ENCODE measurements at places on chromosomes 3 and 15. TPM values are rescaled to one million over a fixed set of nuclear protein-coding genes. Genes with fewer than 3 reads are reported as not detected.

NDUFAF3 gene
- 43.4 TPM for total RNA-seq

MELTF gene
- 2.4 TPM for total RNA-seq

DNA sequence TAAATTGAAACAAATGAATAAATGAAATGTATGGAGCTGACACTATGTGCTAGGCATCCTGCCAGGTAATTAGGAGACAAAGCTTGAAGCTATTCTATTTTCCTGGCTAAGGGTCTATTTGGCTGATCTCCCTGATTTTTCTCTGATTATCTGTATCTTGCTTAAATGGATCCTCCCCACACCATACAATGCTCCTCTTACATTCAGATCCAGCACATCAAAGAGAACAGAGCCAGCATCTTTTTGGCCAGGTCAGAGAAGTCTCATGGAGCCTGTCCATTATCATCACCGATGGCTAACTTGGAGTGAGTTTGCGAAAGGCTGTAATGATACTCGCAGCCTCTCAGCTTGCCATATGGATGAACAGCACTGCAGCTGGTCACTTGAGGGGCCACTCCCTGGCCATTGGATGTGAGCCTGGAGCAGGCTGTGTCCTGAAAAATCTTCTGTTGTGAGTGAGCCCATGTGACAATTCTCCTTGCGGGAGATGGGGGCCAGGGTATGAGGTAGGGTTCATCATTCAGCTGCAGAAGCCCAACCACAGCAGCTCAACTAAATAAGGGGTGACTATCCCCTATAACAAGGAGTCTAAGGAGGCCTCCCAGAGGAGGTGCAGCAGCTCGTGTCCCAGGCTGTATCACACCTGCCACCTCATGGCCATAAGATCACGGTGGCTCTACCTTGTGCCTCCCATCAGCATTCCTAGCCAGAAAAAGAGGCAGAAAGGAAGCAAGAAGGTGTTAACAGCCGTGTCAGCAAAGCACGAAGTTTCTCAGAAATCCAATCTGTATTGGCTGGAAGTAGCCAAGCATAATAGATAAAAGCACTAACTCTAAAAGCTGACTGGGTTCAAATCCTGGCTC lies 69.3 kb upstream of the ST8SIA2 start:
- DNase-seq, result no peak

DNA sequence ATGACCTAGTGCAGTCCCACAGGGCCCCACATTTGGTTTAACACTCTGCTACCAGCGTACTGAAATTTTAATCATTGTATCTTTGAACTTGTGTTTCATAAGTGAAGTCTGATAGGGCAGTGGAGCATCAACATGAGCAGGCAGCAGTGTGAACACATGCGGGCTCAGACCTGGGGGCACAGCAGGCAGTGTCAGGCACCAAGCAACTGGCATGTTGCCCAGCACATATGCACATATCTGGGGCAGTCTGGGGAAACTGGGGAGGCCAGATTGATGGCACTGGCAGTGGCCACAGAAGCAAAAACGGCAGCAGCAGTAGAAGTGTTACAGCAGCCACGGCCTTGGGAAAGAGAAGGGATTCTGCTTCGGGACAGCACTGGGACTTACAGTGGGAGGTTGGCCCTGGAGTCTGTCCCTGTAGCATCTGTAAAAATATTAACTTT lies 353.9 kb upstream of the KCNMB2 start:
- peak; percentile 26 for DNase-seq

ANKRD63 gene
- total RNA-seq, result not detected

FOXB1 gene
- not detected for total RNA-seq

GOLGA6D gene
- total RNA-seq, result not detected

GRCh38 chr3:129723558-129724324 lies 117.3 kb upstream of the PLXND1 start:
- DNase-seq, result peak; percentile 90
